Omental fat pad (tissue), 4 donors: ENCODE measurements at places on chromosomes 12 and 14. TPM values are rescaled to one million over a fixed set of nuclear protein-coding genes. Genes with fewer than 3 reads are reported as not detected.

Gene ALDH2
- total RNA-seq: 301 TPM

Gene HOXC13
- total RNA-seq: not detected

DNA sequence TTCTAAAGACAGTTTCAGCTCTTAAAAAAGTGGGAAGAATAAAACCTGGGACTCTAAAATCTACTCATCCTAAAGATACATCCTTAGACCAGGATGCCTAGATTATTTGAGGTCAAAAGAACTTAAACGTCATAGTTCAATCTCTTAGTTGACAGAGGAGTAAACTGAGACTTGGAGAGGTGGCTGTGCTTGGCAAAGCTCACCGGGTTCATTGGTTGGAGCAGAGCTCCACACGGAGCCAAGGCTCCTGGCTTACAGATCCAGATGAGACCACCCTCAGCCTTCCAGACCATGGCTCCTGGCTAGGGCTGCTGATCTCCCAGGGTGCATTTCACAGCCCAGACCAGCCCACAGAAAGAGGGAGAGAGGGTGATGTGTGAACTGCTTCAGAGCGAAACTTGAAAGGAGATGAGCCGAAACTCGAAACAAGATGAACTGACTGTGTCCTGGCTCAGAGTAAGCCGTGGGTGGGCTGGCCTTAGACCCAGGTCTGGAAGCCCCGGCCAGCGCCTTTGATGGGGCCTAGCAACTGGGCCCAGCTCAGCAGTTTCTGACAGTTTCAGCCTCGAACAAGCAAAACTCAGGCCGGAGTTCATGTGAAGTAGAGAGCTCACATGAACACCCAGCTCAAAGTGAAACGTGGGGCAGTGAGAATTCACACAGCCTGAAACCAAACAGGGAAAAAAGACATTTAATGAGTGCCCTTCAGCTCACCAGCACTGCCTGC, 1044.8 kb downstream of the BCL11B start:
- no peak for DNase-seq

DNA sequence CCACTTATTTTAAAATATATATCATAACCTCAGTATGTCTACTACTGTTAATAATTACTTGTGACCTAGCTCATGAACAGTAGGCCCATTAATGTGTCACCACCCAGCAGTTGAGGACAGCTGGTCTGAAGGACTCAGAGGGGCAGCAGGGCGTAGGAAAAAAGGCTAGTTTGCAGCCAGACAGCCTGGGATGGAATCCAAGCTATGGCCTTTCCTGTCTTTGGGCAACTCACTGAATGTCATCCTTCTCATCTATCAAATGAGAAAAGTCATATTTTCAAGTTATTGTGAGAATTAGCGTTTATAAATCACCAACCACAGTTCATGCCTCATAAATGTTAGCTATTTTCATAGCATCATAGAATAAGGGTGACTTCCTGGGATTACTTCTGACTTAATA, 12.3 kb downstream of the DENND5B start:
- no peak for DNase-seq

- DNase-seq: no peak
These were observed 3.6 kb downstream of the MRPL51 start for GRCh38 chr12:6489449-6489848.

Gene PTPRO
- total RNA-seq: 6.0 TPM

- DNase-seq: no peak
These were observed 35.2 kb upstream of the MEG3 start for GRCh38 chr14:100790502-100791347.

GRCh38 chr14:92626041-92626440, 112.5 kb downstream of the RIN3 start:
- no peak for DNase-seq

GRCh38 chr12:97960741-97961608, 498.4 kb downstream of the RMST start:
- DNase-seq: no peak
